ENCODE measurements at places on chromosomes 7 and 10. TPM values are rescaled to one million over a fixed set of nuclear protein-coding genes. Genes with fewer than 3 reads are reported as not detected.

Gene TMEM196
- 2.5 TPM for total RNA-seq

Gene CYP2W1
- not detected for total RNA-seq

Gene TRIM73
- total RNA-seq, result 5.4 TPM

Gene PCLO
- 2.2 TPM for total RNA-seq

Gene OGDHL
- not detected for total RNA-seq

Gene CTTNBP2
- 6.1 TPM for total RNA-seq

DNA sequence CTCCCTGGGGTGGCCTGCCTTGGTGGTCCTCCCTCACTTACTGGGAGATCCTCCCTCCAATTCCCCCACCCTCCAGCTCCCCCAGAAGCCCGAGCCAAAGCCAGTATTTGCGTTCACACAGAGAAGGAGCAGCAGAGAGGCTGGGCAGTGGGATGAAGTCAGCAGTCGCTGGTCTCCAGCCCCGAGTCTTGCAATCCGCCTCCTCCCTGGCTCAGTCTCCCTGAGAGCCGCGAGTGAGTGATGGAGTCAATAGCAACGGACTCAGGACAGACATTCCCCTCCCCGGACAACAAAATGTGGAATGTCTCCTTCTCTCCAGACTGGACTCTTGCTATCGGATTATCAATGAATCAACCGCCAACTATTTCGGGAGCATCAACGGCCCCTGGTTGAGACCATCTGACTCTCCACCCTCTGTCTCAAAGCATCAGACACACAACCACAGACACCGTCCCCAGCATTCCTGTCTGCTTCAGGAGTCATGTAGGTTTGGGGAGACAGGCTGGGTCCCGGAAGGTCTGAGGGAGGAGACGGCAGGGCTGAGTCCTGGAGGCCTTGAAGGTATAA lies 178.4 kb downstream of the SH3PXD2A start:
- no peak for DNase-seq

DNA sequence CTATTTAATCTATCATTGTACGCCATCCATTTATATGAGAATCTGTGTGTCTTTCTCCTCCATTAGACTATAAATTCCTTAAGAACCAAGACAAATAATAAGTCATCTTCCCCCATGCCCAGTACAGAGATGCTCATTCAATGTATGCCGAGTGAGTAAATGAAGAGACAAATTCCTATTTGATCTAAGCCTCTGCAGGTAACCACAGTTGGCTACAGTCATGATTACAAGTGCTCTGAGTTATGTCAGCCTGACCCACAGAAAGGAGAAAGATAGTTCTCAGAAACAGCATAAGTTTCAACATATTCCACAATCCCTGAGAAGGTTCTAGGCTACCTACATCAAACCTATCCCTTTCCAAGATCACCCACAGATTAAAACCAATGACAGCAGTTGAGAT lies 46.1 kb downstream of the MPP7 start:
- no peak for DNase-seq

DNA sequence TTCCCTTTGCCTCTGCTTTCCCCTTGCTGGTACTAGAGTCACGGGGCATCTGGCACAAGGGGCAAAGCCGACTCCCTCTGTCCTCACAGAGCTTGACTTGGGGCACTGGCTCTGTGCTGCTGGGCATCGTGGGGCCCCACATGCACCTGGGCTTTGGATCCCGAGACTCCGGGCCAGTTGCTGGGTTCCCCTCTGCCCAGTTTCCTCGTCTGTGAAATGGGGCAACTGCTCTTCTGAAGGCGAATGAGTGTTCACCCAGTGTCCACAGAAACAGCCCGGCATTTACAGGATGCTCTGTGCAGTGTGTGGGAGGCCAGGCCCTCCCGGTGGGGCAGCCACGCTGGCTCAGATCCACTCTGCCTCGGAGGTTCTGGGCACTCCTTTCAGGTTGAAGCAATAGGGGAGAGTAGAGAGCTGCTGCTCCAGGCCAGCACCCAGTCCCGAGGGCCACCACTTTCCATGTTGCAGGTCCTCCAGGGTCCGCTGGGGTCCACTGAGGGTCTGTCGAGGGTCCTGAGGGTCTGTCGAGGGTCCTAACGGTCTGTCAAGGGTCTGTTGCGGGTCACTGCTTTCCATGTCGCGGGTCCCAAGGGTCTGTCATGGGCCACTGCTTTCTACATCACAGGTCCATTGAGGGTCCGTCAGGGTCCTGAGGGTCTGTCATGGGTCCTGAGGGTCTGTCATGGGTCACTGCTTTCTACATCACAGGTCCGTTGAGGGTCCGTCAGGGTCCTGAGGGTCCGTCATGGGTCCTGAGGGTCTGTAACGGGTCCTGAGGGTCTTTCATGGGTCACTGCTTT lies 103.6 kb downstream of the VIPR2 start:
- peak; percentile 84 for DNase-seq

DNA sequence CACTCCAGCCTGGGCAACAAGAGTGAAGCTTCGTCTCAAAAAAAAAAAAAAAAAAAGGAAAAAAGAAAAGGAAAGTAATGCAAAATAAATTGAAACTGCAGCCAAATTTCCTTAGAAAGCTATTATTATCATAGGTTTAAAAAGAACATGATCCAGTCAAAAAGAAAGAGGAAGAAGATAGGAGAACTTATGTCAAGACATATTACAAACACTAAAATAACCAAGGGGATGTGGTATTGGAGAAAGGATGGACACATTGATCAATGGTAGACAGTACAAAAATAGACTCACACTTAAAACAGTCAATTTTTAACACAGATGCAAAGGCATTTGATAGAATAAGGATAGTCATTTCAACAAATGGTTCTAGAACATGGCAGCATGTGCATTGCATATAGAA lies 27.3 kb upstream of the PFKP start:
- no peak for DNase-seq

- DNase-seq, result no peak
These were observed 3.6 kb upstream of the ARID5B start for GRCh38 chr10:61897671-61898434.

GRCh38 chr10:78868048-78868447 lies 200.7 kb upstream of the ZMIZ1 start:
- DNase-seq, result no peak

- DNase-seq, result no peak
These were observed 40.8 kb upstream of the HGF start for GRCh38 chr7:81810476-81811155.

- DNase-seq, result no peak
These were observed 630.8 kb downstream of the SUGCT start for GRCh38 chr7:40765639-40766038.

- DNase-seq, result no peak
These were observed 11.1 kb downstream of the C7orf57 start for GRCh38 chr7:48046458-48046857.

DNA sequence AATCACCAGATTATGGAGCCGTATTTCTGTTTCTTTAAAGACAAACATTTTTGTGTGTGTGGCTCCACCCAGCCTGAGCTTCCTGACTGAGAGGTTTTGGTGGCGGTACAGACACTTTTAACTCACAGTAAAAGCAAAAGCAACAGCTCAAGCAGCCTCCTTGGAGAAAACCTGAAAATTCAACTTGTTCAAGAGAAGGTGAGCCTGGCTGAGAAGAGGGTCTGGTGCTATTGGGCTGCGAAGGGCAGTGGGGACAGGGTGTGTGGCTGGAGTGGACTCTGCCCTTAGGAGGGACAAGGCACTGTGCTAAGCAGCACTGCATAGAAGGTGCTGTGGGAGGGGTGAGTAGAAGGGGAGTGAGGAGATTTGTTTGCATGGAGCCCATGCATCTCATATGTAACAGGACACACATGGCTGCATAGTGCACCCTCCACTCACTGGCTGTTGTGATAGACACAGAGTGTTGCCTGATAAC lies at the start of gene GIMAP7:
TSS of gene GIMAP7 (plus strand) at position 125 of the 475 bp plus-strand sequence. CDS start 5,103 bp downstream, outside the sequence.
- no peak for DNase-seq

GRCh38 chr10:3525832-3526449 lies 259.1 kb downstream of the KLF6 start:
- peak; percentile 60 for DNase-seq
